MCF 10A (cell line): ENCODE measurements at places on chromosomes 11 and 22.

- no peak for DNase-seq
Measured at GRCh38 chr22:26751217-26751616, 93.8 kb downstream of the MIAT start.

- DNase-seq = no peak
Measured at GRCh38 chr11:86801364-86801763, 1.0 kb downstream of the PRSS23 start.

DNA sequence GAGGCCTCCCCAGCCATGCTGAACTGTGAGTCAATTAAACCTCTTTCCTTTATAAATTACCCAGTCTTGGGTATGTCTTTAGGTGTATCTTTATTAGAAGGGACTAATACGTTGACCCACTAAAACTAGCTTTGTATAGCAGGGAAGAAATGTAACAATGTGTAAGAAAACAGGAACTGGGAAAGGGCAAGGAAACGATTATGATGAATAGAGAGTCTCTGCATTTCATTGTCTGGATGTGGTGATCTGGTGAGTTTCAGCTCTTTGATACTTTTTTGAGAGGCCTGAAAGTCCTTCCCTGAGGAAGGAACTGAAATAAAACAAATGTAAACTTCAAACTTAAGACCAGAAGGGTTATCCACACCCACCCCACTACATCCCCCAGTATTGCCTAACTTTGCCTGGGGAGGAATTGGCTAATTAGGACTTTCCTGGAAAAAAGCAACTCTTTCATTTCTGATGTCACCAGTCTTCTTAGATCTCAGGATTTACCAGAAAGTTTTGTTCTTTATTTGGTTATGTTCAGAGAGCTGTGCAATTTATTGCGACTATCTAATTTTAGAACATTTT, 119.0 kb downstream of the LDLRAD3 start:
- peak; percentile 67 for DNase-seq

GRCh38 chr11:69212798-69213110, 57.0 kb downstream of the SMIM38 start:
- DNase-seq = no peak

- peak; percentile 14 for DNase-seq
Measured at GRCh38 chr11:119149018-119149785, at the start of gene ABCG4. ABCG4 (plus strand) TSS chr11:119149052; CDS start chr11:119149966, 914 bp downstream.

DNA sequence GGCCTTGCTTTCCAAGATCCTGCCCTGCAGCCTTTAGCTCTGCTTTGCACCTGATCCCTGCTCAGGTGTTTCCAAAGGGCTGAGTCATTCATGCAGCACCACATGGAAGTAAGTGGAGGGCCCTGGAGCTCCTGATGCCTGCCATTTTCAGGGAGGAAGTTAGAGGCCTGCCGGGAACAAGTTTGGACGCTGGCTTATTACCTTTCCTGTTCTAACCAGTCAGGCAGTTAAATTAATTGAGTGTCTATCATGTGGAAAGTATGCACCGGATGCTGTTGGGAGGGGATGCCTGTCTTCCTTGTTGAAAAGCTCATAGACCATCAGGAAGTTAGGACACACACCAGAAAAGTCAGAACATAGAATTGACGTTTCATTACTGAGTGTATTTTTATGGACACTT, 73.7 kb upstream of the PLET1 start:
- DNase-seq = peak; percentile 75

- no peak for DNase-seq
Measured at GRCh38 chr11:78606667-78607066, 32.0 kb upstream of the NARS2 start.

DNA sequence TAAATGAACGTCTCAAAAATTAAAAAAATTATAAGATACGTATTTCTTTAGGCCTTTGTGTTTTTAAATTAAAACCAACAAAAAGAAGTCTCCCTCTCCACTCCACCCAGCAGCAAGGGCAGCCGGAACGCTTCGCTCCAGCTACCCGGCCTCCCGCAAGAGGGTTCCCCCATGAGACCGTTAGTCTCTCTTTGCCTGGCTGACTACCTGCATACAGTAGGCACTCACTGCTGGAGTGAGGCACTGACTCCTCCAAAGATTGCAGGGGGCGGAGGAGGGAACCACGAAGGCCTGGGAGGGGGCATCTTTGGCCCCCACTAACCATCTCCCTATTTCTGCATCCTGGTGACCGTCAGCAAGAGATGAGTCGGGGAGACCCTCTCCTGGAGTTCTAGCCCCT, 10.1 kb downstream of the CBX6 start:
- no peak for DNase-seq

GRCh38 chr11:116646191-116646590, 126.6 kb downstream of the BUD13 start:
- no peak for DNase-seq

DNA sequence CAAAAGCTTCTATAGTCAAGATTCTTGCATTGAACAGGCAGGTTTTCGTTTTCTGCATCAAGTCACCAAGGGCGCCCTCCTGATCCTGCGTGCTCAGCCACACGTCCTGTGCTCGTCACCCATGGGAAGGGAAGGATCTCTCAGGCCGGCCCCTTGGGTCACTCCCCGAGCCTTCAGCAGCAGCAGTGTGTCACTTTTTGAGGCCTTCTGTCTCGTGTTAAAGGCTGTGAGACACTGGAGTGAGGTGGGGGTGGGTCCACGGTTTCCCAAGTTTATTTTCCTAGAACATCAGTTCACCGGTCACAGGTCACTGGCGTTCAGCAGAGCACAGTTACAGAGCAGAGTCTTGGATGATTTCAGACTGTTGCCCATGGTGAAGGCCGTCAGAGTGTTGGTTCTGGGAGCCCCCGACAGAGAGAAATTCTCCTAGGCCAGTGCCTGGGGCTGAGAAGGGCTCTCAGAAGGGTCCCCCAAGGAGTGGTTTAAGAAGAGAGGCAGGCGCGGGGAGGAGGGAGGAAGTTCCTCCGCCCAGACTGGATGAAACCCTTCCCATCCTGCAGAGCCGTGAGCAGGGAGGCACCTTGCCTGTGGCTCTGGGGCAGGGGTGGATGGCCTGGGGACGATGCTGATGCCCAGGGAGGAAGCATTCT, 13.5 kb upstream of the ADORA2A start:
- DNase-seq = no peak

- no peak for DNase-seq
Measured at GRCh38 chr11:40104941-40105550, 1354.4 kb downstream of the LRRC4C start.

GRCh38 chr11:61897387-61898246, 6.3 kb upstream of the FADS3 start:
- peak; percentile 73 for DNase-seq

DNA sequence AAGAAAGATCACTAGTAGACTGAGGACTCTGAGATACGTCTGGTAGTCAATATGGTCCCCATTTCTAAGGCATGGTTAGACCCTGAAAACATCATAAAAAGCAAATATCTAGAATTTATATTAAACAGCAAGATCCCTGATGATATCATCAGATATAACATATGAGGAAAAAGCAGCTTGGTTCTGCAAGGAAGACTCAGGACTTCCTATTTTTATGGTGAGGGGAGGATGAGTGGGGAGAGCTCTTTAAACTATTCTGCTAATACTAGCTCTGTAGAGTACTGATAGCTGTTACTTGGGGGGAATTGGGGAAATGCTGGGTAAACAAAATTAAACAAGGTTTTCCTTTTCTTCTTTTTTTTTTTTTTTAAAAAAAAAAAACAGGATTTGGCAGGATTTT, 235.8 kb downstream of the SWAP70 start:
- DNase-seq = no peak

GRCh38 chr11:11843211-11843621, 1.4 kb downstream of the USP47 start:
- peak; percentile 74 for DNase-seq

GRCh38 chr11:7688238-7688826, 15.0 kb upstream of the CYB5R2 start:
- peak; percentile 32 for DNase-seq

- no peak for DNase-seq
Measured at GRCh38 chr11:80077113-80077512, 636.3 kb upstream of the TENM4 start.

DNA sequence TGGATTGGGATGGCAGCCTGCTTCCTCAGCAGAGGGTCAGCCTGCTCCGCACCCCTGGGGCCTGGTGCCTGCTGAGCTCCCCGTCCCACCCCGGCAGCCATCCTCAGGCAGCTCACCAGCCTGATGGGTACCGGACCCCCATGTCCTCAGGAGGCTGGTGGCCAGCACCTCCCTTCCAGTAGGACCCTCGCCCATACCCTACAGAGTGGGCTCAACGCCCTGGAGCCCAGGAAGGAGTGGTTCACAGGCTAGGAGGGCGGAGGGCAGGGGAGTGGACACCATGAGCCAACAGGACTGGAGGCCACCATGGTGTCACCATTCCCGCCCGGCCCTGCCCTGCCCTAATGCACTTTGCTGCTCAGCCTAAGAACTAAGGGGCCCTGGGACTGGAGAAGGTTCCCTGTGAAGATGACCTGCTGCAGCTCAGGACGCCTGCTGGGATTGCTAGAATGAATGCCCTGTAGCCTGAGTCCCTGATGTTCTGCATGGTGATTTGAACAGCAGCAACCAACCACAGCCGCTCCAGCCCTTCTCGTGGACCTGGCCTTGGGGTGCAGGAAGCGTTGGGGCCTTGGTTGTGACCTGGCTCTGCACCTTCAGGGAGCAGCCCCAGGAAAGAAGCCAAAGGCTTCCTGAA, 1080.8 kb downstream of the BRD1 start:
- no peak for DNase-seq

GRCh38 chr11:1140642-1141490, 16.9 kb upstream of the MUC5AC start:
- DNase-seq = no peak

- no peak for DNase-seq
Measured at GRCh38 chr11:115626414-115626813, 122.2 kb upstream of the CADM1 start.

DNA sequence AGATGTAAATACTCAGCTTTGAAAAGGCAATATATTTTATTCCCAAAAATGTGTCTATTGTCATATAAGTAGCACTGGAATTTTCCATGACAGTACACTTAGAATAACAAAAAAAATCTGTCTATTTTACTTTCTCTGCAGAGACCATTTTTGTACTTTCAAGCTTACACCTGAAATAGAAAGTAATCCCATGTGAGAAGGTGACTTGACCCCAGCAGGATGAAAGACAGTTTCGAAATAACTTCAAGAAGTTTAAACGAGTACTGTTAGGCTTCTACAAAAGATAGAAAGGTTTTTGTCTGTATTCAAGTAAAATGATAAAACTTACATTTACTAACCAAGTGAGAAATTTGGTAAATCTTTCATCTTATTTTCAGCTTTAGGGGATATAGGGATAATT, 259.9 kb upstream of the CTSC start:
- no peak for DNase-seq

GRCh38 chr11:76230392-76230791, 24.1 kb upstream of the WNT11 start:
- no peak for DNase-seq

- no peak for DNase-seq
Measured at GRCh38 chr11:113564527-113565130, 89.4 kb upstream of the DRD2 start.

GRCh38 chr11:123429913-123430720, at the start of gene GRAMD1B:
GRAMD1B (plus strand) TSS chr11:123430269; CDS start chr11:123430793, 524 bp downstream.
- no peak for DNase-seq

GRCh38 chr11:74905326-74905725, 43.6 kb downstream of the XRRA1 start:
- no peak for DNase-seq

DNA sequence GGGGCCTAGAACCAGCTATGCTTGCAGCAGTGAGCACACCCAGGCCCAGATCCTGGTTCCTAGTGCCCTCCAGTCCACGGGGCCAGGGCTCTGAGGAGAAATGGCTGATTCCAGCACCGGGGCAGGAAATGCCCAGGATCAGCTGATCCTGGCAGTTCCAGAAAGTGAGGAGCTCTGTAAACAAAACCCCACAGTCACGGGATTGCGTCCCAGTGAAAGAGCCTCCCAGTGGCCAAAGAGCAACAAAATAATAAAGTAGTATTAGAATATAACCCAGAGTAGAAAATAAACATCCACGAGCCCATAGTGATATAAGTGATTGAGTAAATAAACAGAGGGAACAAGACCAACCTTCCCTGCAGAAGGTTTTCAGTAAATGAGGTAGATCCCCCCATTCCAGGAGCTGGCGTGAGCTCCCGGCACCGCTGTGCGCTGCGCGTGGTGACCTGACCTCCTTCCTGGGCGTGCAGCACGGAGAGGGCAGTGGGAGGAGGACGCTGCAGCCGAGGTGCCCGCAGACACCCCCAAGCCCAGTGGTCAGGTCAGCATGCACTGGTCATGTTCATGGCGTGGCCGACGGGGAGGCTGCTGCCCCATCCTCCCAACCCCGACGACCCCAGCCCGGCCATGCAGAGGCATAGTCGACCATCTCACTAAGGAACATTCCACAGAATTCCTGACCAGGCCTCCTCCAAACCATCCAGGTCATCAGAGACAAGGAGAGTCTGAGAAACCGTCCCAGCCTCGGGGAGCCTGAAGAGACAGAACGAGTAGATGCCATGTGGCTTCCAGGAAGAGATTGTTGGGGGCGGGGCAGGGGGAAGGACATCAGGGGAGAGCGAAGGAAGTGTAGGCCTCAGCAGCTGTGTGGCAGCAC, 19.8 kb downstream of the PTDSS2 start:
- no peak for DNase-seq

DNA sequence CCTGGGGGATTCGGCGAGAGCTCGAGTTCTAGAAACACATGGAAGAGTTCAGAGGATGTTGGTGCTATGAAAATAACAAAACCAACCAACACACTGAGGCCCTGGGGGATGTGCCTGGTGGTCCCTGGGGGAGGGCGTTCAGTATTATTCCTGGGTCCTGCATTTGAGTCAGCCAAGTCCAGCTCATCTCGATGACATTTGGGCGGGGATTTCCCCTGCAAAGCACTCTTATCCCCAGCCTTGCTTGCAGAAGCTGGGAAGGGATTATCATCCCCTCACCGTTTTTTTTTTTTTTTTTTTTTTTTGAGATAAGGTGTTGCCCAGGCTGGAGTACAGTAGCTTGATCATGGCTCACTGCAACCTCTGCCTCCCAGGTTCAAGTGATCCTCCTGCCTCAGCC, 2.1 kb upstream of the SMIM38 start:
- DNase-seq = no peak

GRCh38 chr11:44298862-44299261, 11.1 kb downstream of the ALX4 start:
- no peak for DNase-seq

DNA sequence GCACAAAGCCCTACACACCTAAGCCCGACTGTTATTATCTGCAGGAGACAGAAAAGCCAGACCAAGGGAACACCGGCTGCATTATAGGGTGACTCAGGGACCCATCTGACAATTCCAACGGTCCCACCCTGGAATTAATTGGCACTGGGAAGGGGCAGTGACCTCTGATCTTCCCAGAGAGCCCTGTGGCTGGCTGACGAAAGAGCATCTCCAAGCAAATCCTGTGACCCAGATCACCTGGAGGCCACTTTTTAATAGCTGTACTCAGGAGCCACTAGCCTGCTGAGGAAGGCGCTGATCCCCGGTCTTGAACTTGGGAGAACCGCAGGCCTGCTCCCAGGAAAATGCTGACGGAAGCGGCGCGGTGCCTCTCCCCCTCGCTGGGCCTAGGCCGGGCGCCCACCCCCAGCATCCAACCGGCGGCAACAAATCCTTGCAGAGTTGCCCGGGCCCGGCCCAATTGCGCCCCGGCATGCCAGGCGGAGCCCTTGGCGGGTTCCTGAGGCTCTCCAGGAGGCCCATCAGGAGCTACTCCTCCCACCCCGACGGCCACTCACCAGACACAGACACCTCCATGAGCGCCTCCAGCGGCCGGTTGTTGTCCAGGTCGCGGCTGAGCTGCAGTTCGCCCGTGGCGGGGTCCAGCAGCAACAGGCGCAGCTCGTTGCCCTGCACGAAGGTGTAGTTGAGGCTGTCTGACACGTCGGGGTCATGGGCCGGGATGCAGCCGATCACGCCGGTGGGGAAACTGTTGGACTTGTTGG, 4.2 kb downstream of the CELSR1 start:
- no peak for DNase-seq
